KG1 (cell line): ENCODE measurements at places on chromosomes 6 and 20.
A peak's percentile ranks its signal among the peaks of the same experiment; 100 is the strongest.

DNA sequence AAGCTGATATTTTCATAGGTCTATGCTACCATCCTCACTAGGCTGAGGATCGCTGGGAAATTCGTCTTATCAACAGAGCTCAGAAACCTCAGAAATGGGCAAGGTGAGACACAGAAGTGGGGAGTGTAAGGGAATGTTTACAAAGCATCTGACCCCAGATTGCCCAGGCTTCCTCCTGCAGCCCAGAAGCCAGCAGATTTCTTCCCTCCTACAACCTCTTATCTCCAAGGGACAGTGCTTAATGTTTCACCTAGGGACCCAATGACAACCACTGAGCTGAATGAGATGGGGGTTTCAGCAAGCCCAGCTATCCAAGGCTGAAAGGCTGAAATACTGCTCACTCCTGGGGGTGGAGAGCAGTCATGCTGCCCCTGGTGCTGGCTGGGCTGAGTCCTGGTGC lies 52.4 kb upstream of the TBC1D7 start:
- no peak for DNase-seq

DNA sequence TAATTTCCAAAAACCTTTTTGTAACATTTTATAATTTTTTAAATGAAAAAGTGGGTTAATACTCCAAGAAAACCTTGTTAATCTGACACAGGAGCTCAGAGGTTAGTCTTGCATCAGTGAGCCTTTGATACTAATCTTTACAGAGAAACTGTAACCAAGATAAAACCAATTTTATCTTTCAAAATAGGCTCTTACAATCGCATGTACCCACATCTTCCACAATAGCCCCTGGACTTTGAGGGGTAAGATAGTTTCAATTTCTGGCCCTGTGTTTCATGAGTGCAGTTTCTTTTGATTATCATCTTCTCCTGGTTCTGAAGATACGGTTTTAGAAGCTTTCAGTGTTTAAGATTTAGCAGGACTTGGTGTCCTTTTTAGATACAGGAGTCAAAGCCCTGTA lies 34.5 kb upstream of the MAS1L start:
- DNase-seq = no peak

- DNase-seq = no peak
These were observed 117.2 kb downstream of the IPCEF1 start for GRCh38 chr6:154239392-154239791.

GRCh38 chr6:147441751-147442150 lies 66.7 kb upstream of the SAMD5 start:
- no peak for DNase-seq

GRCh38 chr20:59770270-59770669 lies 163.2 kb downstream of the SYCP2 start:
- DNase-seq = no peak

DNA sequence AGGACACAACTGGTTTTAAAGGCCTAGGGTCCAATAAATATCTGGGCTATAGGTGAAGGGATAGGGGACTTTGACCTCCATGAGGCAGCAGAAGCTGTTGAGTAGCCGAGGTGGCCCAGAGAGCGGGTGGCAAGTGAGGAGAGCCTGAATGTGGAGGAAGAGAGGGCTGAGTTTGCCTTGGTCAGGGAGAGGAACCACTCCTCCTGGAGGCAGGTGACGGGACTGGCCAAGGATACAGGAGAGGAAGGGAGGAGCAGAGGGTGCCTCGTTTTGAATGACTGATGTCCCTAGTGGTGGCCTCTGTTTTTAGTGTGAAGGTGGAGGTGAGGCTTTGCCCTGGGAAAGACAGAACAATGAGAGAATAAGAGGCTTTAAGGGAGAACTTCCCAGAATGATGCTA lies 19.1 kb upstream of the AAR2 start:
- DNase-seq = no peak

DNA sequence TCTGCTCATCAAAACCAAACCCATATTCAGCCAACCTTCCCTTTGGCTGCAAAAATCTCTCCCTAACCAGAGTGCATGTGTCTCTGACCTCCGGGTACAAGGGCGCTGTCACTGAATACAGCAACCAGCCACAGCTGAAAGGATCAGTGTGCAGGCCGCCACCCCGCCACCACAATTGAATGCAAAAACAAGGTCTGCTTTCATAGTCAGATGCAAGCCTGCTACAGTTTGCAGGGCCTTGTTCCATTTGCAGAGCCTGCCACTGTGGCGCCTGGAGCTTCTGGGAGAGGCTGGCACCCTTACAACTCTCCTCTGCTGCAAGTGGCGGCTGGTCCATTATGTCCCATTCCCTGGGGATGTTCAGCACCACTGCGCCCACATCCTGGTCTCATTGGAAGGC lies 23.5 kb downstream of the MDGA1 start:
- DNase-seq = no peak

- DNase-seq = peak; percentile 41
These were observed 26.1 kb downstream of the TTLL2 start for GRCh38 chr6:167350731-167351655.

DNA sequence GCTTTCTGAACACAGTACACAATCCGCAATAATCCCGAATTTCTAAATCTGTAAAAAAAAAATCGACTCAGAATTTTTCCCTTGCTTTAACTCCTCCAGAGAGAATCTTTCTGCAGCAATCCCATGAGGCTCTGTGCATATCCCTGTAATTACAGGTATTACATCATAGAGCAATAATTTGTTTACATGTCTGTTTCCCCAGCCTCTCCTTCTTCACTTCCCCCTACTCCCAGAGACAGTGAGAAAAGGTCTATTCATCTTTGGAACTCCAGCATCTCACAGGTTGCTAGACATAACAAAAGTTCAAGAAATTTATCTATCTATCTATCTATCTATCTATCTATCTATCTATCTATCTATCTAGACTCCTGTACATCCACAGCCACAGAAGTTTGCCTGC lies 26.0 kb downstream of the KLHL31 start:
- DNase-seq = no peak

GRCh38 chr20:14727485-14728150 lies 390.2 kb upstream of the FLRT3 start:
- no peak for DNase-seq

- DNase-seq = no peak
These were observed 152.7 kb upstream of the BMP2 start for GRCh38 chr20:6614836-6615235.

GRCh38 chr6:37134036-37134395 lies 35.9 kb upstream of the PIM1 start:
- DNase-seq = no peak

- DNase-seq = no peak
These were observed 1039.6 kb downstream of the HACE1 start for GRCh38 chr6:103820148-103820547.

- no peak for DNase-seq
These were observed 96.9 kb downstream of the MKKS start for GRCh38 chr20:10336959-10337729.

DNA sequence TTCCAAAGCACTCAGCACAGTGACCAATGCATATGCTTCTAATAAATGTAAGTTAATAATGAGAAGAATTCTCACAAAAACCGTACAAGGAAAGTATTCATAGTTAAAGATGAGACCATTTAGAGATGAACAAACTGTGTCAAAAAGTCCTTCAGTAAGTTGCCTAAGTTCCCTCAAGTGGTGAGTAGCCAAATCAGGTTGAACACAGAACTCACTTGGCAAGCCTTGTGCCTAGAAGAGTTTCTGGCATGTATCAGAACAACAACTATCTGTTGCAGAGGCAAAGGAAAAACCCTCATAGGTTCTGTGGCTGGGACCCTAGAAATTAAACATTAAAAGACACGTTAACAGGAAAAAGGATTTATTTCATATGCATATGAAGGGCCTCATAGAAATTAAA lies 129.6 kb upstream of the DOK5 start:
- DNase-seq = no peak

DNA sequence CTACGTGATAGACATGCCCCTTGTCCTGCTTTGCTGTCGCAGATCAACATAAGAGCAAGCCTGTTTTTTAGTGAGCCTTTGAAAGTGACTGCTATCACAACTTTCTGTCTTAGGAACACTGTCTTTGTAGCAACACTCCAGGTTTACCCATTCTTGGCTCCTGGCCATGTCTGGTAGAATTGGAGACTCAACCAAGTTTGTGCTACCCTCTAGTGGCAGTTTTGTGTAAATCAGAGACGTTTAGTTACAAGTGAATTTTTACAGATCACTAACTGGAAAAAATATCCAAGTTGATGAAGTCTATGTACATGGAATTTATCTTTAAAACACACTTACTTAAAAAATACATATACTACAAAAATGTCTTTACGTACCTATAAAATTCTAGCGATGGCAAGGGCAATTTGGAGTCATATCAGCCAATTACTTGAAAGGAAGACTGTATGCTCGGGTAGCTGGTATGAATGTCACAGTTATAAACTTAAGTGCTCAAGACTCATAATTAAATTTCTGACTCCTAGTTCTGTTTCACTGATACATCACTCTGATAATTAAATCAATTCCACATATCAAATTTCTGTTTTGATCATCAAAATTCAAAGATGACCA lies 101.4 kb downstream of the ADGB start:
- peak; percentile 73 for DNase-seq

DNA sequence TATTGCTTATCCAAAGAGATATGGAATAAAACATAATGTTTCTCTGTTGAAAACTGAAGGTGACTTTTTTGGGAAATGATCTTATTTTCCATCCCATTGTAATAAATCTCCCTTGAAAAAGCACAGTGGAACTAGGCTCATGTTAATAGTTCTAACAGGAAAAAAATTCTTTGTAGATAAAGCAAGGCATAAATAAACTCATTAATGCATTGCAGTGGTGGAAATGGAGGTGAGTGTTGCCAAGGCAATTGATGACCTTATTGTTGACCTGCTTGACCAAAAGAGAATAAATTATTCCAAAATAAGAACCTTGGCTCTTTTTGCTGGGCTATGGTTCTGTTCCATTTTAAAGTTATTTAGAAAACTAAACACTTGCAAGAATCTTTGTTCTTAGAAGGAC lies 55.2 kb downstream of the TRMT11 start:
- DNase-seq = no peak

- DNase-seq = no peak
These were observed 84.3 kb downstream of the OPRM1 start for GRCh38 chr6:154123155-154123956.

DNA sequence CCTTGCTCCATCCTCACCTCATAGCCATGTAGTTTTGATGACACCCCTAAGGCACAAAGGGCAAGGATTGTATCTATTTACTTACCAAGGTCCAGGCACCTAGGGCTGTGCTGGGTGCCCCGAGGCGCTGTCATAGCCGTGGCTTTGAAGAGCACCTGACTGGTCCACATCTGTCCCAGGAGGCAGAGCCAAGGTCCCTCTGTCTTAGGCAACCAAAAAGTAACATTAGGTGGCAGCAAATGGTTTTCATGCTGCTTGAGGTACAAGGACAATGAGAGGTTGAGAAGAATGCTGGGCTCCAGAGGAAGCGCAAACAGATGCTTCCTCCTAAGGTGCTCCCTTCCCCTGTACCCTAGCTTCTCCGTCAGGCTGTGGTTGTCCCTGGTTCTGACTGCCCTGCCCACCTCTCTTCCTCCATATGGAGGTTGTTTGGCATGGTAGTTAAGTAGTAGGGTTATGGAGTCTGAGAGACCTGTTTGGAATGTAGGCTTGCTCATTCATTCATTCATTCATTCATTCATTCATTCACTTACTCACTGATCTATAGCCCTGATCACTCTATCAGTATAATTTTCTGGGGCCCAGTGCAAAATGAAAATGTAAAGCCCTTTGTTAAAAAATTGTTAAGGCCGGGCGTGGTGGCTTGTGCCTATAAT lies 3.0 kb upstream of the UQCC2 start:
- DNase-seq = peak; percentile 17

- DNase-seq = no peak
These were observed 141.3 kb downstream of the PXDC1 start for GRCh38 chr6:3610206-3610605.

DNA sequence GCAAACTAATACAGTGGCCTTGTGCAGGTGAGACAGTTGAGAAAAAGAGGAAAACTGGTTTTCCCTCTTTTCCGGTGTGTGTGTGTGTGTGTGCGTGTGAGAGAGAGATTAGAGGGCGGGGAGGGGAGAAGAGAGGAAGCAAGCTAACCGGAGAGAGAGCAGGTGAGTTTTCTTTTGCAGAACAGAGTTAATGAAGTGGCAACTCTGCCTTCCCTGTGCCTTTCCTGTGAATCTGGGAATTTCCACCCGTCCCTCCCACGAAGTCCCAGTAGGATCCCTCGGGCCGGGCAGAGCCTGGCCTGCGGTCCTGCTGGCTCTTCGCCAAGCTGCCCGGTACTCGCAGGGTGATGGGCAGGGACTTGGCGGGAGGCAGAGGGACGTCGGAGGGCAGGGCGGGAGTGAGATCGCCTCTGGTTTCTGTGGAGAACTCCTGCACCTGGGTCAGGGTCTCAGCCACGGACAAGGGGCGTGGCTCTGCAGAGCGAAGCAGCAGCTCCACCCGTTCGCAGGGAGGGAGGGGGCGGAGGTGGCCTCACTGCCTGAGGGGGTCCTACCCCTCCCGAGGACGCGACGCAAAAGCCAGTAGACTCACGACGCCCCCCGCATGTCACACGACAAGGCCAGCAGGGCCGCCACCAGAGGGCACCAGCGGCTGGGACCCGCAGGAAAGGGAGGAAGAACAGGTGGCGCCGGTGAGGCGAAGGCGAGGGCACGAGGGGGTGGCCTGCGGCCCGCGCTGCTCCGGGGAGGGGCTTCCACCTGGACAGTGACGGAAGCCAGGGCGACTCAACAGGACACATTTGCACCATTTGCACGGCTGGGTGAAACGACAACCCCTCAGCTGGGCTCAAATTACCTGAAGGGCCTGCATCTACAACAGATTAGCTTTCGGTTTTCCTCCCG lies 51.2 kb upstream of the RNF182 start:
- DNase-seq = no peak

DNA sequence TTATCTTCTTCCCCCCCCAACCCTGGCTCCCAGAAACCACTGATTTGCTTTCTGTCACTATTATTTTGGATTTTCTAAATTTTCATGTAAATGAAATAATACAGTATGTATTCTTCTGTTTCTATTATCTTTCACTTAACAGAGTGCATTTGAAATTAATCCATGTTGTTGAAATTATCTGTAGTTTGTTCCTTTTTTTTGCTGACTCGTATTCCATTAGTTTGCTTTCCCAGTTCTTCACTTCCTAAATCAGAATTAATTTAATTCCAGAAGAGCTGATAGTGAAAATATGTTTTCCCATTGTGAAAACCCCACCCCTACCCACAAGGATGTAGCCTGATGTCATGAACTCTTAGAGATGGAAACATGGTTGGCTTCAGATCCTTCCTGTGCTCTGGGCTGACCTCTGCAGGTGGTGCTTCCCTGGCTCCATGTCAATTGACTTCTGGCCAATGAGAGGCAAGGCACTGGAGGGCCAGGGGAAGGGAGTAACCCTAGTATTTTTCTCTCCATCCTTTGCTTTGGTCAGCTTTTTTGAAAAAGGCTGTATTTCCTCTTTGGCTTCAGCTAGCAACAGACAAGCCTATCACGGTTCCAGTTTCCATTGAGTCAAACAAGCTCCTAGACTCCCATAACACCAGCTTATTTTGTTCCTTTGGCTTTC lies 244.4 kb upstream of the HSF2 start:
- DNase-seq = no peak

DNA sequence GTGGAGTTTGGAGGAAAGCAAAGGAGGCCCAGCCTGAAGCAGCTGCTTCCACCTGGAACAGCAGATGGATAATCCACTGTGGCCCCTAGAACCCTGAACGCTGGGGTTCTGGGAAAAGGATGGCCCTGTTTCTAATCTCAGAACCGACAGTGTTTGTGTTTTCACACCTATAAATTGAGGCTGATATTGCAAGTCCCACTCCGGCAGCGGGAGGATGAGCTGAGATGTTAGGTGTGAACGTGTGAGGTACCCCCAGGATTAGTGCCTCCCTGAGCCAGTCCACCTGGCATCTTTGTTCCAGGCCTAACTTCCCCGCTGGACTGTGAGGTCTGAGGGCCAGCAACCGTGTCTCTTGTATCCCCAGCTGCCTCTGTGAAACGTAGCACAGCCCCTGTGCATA lies 7.8 kb upstream of the CDH4 start:
- no peak for DNase-seq
